ENCODE measurements at places on chromosomes 5 and 9.
A peak's percentile ranks its signal among the peaks of the same experiment; 100 is the strongest.

DNA sequence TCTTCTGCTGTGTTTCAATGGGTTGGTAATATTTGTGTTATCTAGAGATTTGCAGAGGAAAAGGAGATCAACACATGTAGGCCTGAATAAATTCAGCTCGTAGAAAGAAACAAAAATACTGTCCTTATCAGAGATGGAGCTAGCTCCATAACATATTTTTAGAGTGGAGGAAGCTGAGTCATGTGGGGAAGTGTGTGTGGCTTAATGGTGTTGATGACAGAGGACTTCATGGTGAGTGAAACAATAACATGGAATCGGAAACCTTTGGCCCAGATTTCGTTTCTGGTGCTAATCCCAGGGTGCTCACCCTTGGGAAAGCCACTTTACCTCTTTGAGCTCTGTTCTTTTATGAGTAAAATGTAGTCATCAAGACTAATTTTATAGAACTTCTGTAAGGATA lies 825.0 kb downstream of the TLR4 start:
- no peak for DNase-seq

GRCh38 chr5:133819977-133820471 lies 148.4 kb downstream of the C5orf15 start:
- no peak for DNase-seq

DNA sequence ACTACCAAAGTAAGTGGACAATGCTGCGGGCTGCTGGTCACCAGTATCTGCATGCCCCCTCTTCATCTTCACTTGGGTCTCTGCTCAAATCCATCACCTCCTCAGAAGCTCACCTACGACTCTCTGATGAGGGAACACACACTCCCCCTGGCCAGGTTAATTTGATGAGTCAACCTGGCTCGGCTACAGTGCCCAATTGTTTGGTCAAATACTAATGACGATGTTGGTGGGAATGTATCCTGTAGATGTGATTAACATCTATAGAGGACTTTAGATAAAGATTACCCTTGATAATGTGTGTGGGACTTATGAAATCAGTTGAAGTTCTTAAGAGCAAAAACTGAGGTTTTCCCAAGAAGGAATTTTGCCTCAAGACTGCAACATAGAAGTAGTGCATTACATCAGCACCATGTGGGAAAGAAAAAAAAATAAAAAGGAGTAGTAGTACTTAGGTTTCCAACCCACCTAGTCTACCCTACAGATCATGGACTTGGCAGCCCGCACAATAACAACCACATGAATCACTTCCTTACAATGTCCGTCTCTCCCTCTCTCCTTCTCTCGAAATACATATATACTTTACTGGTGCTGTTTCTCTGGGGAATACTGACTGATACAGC lies 467.3 kb downstream of the DNAH5 start:
- no peak for DNase-seq

GRCh38 chr5:126009566-126009965 lies 413.6 kb upstream of the GRAMD2B start:
- DNase-seq, result no peak

DNA sequence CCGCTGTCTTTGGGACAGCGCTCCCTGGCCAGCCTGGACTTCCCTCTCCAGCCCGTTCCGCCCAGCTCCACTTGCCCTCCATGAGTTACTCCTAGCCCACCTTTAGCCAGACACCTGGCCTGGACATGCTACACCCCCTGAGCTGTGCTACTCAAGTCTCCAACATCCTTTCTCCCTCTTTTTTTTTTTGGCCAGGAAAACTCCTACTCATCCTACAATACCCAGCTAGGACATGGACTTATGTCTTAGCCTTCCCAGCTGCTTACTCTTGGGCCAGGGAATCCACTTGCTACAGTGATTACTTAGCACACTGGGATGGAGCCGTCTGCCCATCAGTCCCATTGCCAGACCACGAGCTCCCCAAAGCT lies 92.7 kb upstream of the PHYKPL start:
- DNase-seq, result no peak

- DNase-seq, result no peak
These were observed 116.1 kb downstream of the ARL15 start for GRCh38 chr5:54194318-54194717.

DNA sequence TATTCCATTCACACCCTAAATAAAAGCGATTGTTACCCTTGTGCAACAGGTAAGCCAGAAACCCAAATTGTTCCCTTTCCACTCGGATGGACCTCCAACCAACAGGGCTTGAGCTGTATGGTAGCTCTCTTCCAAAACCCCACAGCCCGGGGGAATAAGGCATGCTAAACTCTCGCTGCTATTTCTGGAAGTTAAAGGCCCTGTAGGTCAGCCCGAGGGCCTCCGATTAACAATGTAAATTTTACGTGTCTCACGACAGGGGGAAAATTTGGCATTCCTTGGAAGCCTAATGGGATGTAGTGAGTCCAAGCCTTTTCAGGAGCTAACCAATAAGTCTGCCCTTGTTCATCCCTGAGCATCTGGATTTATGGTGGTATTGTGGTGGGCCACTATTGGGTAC lies 26.0 kb downstream of the CNOT8 start:
- no peak for DNase-seq

DNA sequence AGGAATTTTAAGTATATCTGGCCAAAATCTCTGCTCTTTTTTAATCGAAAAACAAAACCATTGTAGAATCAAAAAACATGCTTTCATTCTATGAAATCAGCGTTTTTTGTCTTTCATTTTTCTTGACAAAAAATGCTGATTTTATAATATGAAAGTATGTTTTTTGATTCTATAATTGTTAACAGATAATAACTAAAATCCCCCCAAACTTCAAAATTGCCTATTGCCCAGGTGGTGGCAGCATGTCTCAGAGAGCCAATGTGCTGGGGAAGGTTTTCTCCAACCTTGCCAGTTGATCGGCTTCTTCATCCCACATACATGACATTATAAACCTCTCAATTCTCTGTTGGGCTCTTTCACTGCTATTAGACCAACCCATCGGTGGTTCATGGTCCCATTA lies 5.1 kb upstream of the SMIM15 start:
- DNase-seq, result peak; percentile 11

DNA sequence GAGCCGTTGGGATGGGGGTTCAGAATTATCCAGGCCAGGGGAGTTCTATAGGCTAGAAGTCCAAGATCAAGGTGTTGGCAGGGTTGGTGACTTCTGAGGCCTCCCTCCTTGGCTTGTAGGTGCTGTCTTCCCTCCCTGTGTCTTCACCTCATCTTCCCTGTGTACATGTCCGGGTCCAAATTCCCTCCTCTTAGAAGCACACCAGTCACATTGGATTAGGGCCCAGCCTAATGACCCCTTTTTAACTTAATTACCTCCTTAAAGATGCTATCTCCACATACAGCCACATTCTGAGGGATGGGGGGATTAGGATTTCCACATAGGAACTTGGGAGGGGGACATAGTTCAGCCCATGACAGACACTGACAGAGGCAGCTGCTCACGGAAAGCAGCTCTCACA lies 12.1 kb downstream of the LRSAM1 start:
- DNase-seq, result no peak

DNA sequence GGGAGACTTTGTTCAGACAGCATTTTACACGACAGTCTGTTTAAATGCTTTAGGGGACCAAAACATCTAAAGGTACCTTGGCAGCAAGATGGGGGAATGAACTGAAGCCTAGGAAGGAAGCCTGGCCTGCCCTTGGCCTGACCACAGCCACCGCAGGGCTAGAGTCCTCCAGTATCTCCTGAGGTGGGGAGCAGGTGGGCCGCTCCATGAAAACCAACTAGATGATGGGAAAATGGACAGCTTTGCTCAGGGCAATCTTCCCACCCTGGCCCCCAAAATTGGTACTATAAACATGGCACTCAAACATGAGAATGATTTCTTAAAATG lies 153.3 kb downstream of the AUH start:
- no peak for DNase-seq

DNA sequence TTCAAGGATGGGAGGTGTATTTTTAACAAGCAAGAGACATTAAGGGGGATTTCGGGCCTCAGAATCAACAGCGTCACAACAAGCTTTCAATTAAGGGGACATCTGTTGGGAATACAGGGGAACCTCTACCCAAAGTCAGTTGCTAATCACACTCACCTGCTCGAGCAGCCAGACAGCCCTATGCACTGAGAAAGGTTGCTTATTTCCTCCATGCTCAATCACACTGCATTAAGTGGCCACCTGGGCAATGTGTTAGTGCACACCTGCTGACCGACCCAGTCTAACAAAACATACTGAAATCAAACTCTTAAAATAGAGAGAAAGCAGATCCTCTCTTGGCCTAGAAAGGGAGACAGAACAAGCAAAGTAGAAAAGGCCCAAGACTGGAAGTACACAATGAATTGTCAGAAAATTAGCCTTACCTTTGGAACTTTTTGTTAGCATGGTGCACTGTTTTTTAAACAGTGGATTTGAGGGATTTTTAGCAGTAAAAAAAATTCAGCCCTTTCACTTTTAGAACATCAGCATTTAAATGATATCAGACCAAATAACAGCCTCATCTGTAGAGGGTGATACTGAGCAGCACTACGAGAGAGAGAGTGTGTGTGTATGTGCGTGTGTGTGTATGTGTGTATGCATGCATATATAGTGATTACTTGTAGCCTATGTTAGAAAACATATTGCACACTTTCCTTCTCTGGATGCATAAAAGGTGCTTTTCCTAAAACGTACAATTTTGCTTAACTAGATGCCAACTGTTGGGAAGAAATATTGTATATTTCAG lies 1118.6 kb upstream of the DMAC1 start:
- DNase-seq, result no peak

DNA sequence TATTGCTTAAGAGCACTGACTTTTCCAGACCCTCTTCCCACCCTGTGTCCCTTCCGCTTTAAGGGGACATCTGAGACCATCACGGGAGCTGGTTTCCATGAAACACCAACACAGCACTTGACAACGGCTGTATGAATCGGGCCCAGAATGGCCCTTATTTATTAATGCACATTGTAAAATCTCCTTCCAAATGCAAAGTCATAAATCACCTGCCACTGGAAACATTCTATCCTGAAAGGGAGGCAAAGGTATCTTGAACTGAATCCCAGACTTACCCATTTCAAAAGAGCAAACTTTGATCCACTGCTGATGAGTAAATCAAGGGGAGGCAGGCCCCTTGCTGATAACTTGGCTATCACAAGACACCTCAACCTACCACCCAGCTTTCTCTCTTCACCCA lies 37.4 kb downstream of the SHB start:
- no peak for DNase-seq

DNA sequence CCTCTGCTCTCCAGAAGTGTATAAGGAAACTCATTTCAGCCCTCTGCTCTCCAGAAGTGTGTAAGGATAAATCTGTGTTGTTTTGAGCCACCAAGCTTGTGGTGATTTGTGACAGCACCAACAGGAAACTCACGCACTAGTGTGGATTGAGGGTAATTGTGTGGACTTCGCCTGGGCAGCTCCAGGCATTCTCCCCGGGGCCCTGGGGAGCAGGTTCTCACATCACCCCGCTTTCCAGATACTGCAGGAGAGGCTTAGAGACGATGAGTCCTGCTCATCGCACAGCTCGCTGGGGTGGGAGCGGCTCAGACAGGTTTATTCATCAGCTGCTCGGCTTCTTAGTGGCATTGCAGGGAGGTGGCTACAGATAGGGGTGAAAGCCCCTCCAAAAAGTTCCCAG lies 38.4 kb upstream of the RNF130 start:
- DNase-seq, result no peak

GRCh38 chr9:94445863-94446262 lies 109.0 kb upstream of the PCAT7 start:
- no peak for DNase-seq

DNA sequence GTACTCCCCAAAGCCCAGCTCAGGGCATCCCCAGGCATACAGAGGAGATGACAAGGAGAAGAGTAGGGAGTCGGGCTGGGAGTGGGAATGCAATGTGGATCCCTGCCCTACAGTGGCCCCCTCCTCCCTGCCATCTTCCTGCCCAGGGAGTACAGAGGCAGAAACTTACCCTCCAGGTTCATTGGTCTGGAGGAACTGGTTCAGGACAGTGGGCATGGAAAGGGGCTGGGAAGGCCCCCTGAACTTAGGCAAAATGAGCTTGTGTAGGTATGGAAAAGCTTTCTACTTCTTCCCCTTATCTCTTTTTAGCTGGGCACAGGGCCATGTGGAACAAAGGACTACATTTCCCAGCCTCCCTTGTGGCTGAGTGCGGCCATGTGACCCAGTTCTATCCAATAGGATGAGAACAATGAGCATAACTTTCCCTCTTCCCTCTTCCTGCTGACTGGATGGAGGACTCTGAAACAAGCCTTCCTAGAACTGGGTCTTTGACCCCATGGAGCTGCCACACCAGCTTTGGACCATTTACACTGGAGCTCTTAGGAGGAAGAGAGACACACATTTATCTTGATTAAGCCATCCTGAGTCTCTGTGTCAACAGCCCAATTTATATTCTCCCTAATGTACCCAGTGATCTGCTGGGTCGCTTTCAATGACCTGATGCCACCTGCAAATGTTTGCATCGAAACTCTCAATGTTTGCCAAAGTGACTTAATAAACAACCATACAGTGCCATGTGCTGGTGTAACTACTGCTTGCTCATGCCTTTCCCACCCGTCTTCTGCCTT lies 25.0 kb upstream of the HMCN2 start:
- DNase-seq, result peak; percentile 51

GRCh38 chr9:112489039-112489546 lies 2.5 kb downstream of the KIAA1958 start:
- no peak for DNase-seq

DNA sequence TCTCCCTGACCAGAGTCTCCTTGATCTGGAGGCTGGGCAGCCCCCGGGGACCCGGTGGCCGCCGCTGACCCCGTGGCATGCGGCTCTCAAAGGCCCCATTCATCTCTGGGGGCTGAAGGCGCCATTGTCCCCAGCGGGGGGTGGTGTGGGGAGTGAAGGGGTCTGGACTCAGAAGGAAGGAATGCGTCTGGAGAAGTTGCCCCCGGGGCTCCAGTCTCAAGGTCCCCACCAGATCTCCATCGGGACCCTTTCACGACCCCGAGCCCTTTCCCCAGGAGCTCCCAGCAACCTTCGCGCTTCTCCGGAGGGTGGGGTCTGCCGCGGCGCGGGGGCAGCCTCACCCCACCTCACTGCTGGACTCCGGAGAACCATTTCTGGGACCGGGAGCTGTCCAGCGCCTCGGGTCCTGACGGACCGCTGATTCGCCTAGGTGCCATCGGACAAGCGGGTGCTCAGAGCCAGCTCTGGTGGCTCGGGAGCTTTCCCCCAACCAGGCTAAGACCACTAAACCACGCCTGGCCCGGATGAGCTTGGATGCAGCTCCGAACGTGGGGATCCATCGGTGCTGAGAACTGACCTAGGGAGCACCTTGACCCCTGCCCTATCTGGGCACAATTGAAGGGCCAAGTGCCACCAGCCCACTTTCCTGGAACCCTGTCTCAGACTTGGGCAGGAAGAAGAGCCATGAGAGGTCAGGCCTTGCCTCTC lies 5.1 kb upstream of the PCDH1 start:
- DNase-seq, result peak; percentile 12

DNA sequence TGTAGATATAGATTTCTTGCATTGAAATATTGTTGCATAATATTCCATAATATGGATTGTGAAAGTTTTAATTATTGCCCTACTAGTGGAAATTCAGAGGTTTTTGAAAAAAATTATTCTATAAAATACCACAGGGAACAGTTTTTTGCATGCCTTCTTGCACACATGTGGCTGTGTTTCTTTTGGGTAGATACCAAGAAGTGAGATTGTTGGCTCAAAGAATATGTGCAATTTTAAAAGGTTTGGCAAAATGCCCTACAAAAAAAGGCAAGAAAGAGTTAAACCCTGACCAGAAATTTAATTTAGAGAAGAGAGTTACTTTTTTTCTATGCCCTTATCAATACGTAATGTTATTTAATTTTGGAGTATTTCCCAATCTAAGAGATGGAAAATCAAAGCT lies 270.8 kb upstream of the DAPK1 start:
- no peak for DNase-seq

- DNase-seq, result no peak
These were observed 510.2 kb downstream of the PRELID2 start for GRCh38 chr5:145324767-145325479.

GRCh38 chr9:111916234-111916645 lies 19.6 kb downstream of the UGCG start:
- no peak for DNase-seq
